Hypothalamus (tissue), 51 donors: ENCODE measurements at places on chromosomes 2 and 18.

DNA sequence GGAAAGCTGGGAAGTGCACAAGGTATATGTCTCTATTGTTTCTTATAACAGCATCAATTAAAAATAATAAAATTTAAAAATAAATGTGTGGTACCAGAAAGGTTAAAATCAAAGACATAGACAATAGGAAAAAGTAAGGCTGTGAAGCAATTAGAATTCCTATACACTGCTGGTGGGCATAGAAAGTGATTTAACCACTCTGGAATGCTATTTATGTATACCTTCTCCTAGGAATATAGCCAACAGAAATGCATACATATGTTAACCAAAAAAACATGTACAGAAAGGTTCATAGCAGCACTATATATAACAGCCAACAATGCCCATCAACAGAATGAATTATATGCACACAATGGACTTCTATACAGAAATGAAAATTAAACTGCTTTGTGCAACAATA lies 43.0 kb downstream of the WDSUB1 start:
- no peak for DNase-seq

DNA sequence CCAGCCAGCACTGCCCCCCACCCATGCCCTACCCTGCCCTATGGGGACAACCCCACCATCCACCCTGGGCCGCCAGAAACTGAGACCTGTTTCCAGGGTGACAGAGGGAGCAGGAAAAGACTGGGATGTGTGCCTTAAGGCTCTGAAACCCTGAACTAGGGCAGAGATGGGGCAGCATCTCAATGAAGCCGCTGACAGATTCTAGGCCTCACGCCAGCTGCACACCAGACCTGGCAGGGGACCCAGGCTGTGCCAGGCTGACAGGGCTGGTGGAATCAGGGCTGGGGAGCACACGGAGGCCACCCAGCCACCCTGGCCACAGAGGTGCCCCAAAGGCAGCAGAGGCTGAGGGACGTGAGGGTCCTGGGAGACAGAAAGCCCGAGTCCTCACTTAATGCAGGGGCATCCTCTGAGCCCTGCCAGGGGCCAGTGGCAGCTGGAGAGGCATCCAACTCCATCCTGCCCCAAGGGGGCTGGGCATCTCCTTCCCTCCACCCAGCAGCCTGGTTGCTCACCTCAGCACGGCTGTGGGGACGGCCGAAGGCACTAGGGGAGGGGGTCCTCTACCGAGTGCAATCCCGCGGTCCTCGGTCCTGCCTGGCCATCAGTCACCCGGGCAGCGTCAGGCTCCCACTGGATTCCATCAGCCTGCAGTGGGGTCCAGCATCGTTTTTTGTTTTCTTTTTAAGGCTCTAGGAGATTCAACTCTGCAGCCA lies 169.2 kb downstream of the ZFP36L2 start:
- DNase-seq: peak; percentile 82

GRCh38 chr2:113963965-113964364 lies 74.1 kb downstream of the ACTR3 start:
- DNase-seq: no peak

DNA sequence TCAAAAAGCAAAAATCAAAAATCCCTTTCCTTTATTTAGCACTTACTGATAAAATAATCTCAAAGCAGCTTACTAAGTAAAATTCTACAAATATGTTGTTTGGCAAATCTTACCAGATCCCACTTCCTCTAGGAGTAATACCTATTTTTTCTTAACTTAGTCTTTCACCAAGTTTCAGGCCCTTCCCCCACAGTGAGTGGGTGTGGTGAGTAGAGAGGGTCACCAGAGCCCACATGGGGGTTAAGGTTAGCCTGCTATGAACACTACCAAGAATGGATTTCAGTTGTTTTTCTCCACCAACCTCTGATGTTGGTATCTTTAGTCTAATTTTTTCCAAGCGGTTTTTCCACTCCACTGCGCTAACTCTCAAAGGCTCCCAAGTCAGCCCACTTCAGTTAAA lies 23.2 kb downstream of the PIAS2 start:
- no peak for DNase-seq

GRCh38 chr2:29012211-29012681 lies 31.1 kb downstream of the TOGARAM2 start:
- no peak for DNase-seq

GRCh38 chr2:207926989-207927300 lies 98.4 kb downstream of the PLEKHM3 start:
- DNase-seq: no peak
